ENCODE measurements at places on chromosomes 2 and 18.

DNA sequence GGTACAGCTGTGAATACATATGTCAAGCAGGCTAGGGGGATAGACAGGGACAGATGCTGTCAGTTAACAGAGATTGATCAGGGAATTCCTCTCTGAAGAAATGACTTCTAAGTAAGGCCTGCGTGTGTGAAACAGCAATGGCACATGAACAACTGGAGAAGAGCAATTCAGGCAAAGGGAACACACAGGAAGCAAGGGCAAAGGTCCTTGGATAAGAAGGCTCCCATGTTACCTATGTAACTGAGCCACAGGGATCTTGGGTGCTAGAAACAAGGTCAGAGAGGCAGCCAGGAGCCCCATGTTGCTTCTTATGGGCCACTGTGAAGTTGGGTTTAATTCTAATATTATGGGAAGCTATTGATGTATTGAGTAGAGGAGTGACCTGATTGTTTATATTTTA is 373.7 kb upstream of the ACVR2A start:
- DNase-seq = no peak

- no peak for DNase-seq
Measured at GRCh38 chr18:24266131-24266530, 127.3 kb downstream of the CABYR start.

DNA sequence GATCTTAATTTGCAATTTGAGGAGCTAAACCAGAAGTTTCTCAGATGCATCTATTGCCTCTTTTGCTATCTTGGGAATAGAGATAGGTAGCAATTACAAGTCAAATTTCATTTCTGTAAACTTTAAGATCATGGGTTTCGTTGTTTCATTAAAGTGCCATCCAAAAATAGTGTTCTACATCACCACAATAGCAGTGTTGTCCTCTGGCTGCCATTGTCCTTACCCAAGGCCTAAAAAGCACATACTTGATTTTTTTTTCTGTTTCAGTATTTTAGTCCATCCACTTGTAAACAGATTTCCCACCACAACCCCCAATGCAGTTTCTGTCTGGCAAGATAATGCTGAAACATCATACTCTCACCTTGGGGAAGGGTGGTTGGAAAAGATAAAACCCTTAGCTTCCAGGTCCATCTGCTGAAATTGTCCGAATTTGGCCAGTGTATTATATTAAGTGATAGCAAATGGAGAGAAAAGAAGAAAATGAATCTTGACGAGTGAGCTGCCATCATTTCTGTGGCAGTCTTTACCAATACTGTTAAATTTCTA is 136.2 kb downstream of the LCLAT1 start:
- DNase-seq = no peak

GRCh38 chr18:63346480-63347183 is 20.4 kb downstream of the KDSR start:
- no peak for DNase-seq

DNA sequence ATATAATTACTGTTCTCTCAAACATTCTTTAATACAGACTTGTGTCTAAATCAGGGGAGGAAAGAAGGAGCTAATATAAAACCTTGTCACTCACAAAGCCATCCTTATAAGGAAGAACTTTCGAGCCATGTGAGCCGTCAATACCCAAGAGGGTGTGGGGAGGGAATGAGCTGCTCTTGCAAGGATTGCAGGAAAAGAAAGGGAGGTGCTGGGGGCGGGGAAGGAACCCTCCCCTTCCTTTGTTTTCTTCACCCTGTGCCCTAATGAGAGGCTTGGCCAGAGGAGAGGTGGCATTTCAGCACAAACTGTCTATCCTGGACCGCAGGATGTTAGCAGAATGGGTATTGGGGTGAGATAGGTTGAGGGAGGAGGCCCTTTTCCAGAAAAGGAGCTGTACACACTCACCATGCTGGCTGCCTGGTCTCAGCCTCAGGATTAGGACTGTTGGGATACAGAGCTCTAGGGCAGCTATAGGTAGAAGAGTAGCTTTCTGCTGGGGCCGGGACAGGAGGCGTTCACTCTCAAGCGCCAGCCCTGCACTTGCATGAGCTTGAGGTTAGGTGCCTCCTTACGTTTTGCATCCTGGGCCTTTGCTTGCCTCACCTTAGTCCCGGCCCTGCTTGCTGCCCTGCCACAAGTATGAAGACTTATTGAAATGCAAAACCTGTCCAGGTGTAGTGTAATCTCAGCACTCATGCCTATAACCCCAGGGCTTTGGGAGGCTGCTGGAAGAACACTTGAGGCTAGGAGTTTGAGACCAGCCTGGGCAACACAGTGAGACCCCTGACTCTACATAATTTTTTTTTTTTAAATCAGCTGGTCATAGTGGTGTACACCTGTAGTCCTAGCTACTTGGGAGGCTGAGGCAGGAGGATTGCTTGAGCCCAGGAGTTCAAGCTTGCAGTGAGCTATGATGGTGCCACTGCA is 190.5 kb downstream of the LOXHD1 start:
- DNase-seq = no peak
